ENCODE measurements at places on chromosomes 2 and 18.

DNA sequence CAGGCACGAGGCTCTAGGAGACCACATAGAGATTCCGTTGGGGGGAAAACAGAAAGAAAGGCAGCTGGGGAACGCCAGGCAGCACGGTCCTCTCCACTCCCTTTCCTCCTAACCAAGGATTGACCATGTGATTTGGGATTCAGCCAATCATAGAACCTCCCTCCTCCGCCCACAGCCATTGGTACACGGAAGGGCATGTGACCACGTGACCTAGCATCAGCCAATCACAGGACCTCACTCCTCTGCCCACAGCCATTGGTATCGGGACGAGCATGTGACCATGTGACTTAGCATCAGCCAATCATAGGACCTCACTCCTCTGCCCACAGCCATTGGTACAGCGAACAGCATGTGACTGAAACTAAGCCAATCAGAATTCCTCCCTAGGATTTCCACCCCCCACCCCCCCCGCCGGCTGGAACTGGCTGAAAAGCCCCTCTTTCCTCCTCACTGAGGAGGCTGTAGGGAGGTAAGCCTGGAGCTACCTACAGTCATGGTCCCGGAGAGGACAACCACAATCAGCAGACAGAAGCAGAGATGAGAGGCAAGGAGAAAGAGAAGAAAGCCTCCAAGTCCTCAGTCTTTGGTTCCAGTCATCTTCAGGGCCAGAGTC lies 7.6 kb downstream of the SERPINE2 start:
- DNase-seq, result no peak

GRCh38 chr2:19356545-19357401 lies 1.6 kb downstream of the OSR1 start:
- DNase-seq, result no peak

DNA sequence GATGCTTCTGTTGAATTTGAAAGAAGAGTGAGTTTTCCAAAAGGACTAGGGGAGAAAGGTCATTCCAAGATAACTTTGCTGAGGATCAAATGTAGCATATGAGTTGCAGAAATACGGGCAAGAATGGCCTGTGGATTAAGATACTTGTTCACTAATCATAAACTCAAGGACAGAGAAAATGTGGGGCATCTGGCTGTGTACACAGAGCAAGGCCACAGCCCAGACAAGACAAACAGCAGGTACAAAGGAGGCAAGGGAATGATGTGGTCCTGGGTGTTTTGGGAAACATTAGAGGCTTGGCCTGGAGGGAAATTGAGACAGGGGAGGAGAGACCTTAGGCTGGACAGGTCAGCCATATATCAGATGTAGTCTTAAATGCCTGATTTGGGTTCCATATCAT lies 254.8 kb downstream of the TTC32 start:
- no peak for DNase-seq

DNA sequence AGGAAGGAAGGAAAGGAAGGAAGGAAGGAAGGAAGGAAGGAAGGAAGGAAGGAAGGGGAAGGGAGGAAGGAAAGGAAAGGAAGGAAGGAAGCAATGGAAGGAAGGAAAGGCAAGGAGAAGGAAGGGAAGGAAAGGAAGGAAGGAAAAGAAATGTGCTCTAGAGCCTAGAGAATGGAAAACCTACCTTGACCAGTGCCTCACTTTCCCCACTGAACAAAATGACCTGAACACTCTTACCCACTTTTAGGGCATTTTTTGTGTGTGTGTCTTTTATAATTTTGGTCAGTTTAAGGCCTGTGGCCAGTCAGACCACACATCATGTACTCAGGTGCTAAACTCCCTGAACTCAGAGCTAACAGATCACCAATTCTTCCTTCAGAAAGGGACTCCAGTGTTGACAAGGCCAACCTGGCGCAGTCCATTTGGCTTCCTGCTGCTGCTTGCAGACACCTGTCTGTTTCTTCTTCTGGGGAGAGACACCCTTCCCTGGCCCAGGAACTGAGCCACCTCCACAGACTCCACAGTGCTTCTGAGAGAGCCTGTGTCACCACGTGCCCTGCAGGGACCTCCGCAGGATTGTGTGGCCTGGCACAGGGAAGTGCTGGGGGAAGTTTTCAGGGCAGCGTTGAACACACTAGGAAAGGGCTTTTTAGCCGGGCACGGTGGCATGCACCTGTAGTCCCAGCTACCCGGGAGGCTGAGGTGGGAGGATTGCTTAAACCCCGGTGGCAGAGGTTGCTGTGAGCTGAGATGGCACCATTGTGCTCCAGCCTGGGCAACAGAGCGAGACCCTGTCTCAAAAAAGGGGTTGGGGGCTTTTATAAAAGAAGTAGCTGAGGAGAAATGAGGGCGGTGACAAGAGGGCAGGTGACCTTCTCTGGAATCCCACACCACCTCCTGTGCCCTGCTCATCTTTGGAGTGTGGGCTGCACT lies 57.2 kb downstream of the DDX1 start:
- DNase-seq, result no peak
